Thoracic aorta (tissue), 2 donors: ENCODE measurements at places on chromosomes 4 and X. TPM values are rescaled to one million over a fixed set of nuclear protein-coding genes. Genes with fewer than 3 reads are reported as not detected.

Gene INTS6L
- 23.0 TPM for total RNA-seq

Gene MAML3
- 14.1 TPM for total RNA-seq

Gene CLNK
- not detected for total RNA-seq

DNA sequence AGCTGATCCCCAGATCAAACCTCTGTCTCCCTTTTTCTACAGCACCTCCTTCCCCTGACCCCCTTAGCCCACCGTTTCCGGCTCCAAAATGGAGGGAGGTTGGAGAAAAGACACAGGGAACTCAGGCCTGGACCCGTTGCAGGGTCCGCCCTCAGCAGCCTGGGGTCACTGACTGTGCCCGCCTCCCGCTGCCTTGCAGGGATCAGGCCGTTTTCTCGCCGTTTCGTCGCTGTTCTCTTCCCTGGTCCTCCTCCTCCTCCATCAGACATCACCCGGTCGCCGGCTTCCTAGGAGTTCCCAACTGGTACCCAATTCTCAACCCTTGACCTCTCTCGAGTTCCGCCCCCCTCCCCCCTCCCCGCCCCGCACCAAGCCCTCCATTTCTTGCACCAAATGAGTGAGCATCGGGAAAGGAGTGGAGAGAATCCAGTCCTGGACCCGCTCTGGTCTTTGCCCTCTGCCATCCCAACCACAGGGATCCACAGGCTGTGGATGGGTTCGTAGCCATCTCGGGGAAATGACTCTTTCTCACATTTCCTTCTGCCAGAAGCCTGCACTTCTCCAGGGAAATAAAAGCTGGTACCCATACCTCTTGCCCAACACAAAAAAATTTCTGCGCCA is 493 bp downstream of the TCEAL5 start:
- DNase-seq: no peak

DNA sequence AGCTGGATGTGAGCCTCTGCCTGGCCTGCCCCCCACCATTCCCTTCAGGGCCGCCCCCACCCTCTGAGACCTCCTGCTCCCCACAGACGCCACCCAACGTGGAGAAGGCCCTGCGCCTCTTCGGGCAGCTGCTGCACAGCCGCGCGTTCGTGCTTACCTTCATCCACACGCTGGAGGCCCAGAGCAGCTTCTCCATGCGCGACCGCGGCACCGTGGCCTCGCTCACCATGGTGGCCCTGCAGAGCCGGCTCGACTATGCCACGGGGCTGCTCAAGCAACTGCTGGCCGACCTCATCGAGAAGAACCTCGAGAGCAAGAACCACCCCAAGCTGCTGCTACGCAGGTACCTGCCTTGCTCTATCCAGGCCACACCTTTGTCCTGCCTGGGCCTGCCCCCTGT is 10.1 kb downstream of the PLXNA3 start:
- DNase-seq: no peak

GRCh38 chrX:7987160-7988012 is 60.2 kb upstream of the PNPLA4 start:
- no peak for DNase-seq
